ENCODE measurements at places on chromosomes 5 and 9.

- DNase-seq = no peak
These were observed 22.4 kb upstream of the SPINK14 start for GRCh38 chr5:148145916-148146315.

DNA sequence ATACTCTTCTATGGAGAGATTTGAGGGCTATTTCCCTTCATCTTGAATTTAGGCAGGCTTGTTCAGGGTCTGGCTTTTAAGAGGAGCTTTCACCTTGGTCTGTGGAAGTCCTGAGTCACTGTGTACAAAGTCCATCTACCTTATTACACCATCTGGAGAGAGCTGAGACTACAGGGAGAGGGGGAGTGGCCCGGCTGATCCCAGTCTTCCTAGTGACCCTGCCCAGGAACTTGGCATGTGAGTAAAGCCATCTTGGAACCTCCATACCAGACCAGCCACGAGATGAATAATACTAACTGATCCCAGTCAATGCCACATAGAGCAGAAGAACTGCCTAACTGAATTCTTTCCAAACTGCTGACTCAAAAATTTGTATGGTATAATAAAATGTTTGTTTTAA, 8.4 kb upstream of the IL6ST start:
- no peak for DNase-seq

- peak; percentile 34 for DNase-seq
These were observed 60.0 kb upstream of the TUT7 start for GRCh38 chr9:86413971-86414880.

DNA sequence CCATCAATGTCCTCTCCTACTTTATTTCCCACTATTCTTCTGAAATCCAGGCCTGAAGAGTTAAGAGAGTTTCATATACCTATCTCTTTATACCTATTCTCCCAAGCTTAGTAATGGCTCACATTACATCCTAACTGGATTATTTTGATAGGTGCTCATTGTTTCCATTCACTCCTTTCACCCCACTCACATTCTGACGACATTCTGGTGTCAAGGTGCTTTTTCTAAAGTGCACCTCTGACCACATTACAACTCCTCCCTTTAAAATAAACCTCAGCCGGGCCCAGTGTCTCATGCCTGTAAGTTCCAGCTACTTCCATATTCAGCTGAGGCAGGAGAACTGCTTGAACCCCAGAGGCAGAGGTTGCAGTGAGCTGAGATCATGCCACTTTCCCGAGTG, 417.1 kb downstream of the BNC2 start:
- no peak for DNase-seq

GRCh38 chr5:7388553-7388952, 7.4 kb upstream of the ADCY2 start:
- DNase-seq = no peak

Data from HEK293T (cell line).